ENCODE measurements at places on chromosomes 2 and 18.

DNA sequence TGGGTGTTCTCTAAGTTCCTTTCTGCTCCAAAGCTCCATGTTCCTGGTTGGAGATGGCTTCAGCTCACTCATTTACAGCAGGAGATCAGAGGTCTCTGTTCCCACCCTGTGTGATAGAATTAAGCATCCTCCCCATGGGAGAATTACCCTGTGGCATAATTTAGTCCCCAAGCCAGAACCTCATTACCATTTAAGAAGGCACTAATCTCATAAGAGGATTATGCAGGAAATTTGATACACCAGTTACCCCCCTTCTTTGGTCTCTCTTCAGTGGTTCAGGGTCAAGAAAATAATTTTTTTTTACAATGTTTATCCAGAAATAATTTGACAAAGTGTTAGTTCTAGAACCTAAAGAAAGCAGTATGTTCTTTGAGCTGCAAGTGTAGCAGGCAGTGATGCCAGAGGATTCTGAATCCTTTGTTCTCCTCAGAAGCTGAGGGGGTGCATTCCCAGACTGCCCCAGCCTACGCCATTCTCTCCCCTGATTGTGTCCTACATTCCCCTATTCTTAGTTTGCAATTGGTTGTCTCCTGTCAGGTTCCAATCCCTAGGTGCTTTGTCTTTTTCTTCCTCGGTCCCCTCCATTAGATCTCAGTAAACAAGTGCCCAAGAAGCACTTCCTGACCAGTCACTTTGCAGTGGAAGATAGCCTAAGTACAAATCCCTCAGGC is 163.6 kb downstream of the PRKCE start:
- DNase-seq, result no peak

DNA sequence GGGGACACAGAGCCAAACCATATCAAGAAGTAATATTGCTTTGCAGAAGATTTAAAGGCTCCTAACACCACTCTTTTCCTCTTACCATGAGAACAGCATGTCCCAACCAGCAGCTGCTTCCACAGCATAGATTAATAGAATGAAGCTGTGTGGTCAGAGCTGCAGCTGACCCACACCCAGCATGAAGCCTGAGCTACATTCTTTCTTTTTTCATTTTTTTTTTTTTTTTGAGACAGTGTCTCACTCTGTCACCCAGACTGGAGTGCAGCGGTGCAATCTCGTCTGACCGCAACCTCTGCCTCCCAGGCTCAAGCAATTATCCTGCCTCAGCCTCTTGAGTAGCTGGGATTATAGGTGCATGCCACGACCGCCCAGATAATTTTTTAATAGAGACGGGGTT is 289.8 kb downstream of the RAD51AP2 start:
- no peak for DNase-seq

- no peak for DNase-seq
Observed at GRCh38 chr18:23716516-23716915, 27.3 kb downstream of the LAMA3 start.

GRCh38 chr2:42385225-42385624 is 24.2 kb upstream of the COX7A2L start:
- DNase-seq, result no peak

- no peak for DNase-seq
Observed at GRCh38 chr2:184646177-184646576, 47.8 kb downstream of the ZNF804A start.

- DNase-seq, result no peak
Observed at GRCh38 chr2:1546023-1546591, 132.8 kb downstream of the TPO start.

DNA sequence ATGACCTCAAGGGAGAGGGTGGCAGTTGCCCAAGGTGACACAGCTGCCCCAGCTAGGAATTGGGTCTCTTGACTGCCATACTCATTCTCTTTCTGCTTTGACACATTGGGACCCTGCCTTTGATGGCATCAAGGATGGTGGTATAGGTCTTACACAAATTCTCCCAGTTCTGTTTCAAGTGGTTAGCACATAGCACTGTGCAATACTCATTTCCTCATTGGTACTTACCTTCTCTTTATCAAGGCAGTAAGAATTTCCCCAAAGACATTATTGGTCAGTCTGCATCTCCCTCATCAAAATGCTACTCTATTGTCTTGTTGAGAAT is 35.9 kb upstream of the CCDC93 start:
- no peak for DNase-seq

- DNase-seq, result peak; percentile 67
Observed at GRCh38 chr2:39437522-39438296, 624 bp upstream of the MAP4K3 start.

GRCh38 chr18:51266773-51267172 is 69.3 kb upstream of the MEX3C start:
- DNase-seq, result no peak

Data from lower lobe of right lung (tissue), 2 donors.